ENCODE measurements at places on chromosomes 12 and 14.

- DNase-seq: no peak
These were observed 10.2 kb downstream of the HEATR5A start for GRCh38 chr14:31410048-31410650.

- DNase-seq: no peak
These were observed 15.3 kb upstream of the BDKRB2 start for GRCh38 chr14:96189281-96189711.

DNA sequence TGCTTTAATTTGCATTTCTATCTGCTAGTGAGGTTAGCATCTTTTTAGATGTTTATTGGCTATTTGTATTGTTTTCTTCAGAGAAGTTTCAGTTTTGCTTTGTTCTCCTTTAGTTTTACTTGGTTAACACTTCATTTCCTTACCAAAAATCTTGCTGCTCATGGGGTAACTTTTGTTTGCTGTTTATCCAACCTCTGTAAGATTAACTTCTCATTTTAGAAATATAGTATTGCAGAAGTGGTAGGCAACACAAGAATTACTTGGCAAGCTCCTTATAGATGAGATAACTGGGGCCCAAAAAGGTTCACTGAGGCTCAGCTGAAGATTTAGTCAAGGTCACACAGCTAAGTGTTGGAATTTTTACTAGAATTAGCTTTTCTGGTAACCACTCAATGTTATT is 40.5 kb downstream of the ALKBH1 start:
- no peak for DNase-seq

GRCh38 chr12:124007826-124008570 is 35.0 kb downstream of the ZNF664 start:
- no peak for DNase-seq

GRCh38 chr12:80813820-80814219 is 97.1 kb downstream of the MYF5 start:
- no peak for DNase-seq
